ENCODE measurements at places on chromosomes 16 and 17.
A peak's percentile ranks its signal among the peaks of the same experiment; 100 is the strongest.

GRCh38 chr16:72815348-72816318, 232.3 kb downstream of the ZFHX3 start:
- no peak for DNase-seq

DNA sequence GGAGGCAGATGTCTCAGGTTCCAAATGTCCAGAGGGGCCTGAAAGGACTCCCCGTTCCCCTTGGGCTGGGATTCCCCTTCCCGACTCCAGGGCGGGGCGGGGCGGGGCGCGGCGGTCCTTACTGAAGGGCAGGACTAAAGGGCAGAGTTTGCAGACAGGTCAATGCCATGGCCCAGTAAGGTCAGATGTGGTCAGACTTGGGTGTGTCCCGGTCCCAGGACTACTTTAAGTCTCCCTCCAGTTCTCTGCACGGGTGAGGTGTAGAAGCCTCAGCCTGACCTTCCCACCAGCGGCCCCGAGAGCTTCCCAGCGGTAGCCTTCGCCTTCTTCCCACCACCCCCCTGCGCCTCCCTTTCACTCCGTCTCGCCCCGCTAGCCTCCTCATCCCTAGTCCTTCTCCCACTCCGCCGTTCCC, 532 bp downstream of the KDM6B start:
- peak; percentile 37 for DNase-seq

DNA sequence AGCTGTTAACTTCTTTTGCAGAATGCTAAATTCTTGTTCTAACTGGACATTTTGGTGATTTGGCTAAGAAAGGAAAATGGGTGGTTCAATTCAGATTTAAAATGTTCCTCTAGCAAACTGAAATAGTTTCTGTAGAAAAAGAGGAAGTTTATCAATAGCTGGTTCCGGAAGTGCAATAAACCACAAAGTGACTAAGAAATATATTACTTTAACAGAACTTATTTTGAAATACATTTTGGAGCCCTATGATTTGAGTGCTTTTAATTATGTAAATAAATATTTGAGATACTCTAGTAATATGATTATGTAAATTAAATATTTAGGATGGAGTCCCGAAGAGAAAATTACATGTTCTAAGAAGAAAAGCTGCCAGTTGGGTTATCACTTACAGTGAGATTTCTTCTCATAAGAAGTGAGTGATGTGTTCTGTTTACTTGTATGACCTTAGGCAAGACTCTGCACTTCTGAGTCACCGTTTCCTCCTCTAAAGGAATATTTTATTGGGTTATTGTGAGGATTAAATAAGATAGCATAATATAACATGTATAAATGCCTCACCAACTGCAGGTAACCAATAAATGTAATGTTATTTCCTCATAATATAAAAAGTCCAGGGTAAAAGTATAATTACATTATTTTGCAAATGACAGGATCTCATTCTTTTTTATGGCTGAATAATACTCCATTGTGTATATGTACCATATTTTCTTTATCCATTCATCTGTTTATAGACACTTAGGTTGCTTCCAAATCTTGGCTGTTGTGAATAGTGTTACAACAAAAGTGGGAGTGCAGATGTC, at the start of gene EVI2B:
Gene EVI2B (minus strand): TSS at position 73 of the 800 bp plus-strand sequence. CDS start 8,445 bp downstream, outside the sequence.
- no peak for DNase-seq

DNA sequence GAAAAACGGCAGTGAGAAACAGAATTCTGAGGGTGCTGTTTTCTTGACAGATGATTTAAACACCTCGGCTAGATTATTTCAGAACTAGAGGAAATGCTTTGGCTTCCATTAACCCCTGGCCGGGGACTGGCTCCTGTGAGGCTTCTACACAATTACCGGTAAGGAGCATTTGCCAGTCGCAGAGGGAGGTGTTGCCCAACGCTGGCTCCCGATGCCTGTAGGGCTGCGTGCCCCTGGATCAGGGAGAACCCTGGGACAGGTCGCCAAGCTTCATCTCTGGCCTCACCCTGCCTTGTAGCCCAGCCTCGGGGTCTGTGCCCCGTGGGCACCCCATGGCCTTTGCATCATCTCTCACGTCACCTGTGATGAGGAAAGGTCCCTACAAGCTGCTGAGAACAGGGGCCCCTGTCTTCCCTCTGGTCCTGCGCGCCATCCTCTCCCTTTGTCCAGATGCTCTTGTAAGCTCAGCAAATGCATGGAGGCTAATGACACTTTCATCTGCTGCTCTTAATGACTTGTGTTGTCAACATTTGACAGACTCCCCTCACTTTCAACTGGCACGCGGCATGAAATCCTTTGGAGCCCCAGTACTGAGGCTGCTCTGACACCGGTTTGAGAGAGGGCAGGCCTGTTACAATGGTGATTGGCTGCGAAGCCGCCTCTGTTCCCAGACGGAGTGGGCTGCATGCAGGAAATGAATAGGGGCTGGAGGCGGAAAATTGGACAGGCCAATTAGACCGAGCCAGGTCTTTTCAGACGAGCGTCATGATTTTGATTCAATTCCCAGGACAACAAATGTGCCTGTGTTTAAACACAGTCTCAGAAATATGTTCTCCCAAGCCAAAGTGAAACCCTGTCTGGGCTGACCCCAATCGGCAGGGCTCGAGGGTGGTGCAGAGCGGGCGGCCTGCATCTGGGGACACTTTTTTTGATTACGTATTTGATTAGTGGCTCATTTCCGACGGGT, 85.5 kb upstream of the DOC2B start:
- DNase-seq, result no peak

DNA sequence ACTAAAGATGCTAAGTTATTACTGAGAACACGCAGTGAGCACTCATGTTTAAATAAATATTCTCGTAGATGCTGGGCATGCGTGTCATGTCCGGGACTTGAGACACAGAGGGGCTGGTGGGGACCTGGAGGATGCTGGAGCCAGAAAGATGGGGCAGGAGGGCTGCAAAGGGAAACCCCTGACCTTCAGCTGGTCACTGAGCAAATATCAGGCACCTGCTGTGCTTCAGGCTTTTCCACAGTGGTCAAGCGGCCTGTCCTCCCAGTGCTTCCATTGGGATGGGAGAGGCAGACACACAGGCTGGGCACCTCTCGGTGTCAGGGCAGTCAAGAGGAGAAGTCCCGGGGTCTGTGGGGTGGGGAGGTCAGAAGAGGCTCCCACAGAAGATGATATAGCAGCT, 211.4 kb downstream of the GSG1L start:
- no peak for DNase-seq

DNA sequence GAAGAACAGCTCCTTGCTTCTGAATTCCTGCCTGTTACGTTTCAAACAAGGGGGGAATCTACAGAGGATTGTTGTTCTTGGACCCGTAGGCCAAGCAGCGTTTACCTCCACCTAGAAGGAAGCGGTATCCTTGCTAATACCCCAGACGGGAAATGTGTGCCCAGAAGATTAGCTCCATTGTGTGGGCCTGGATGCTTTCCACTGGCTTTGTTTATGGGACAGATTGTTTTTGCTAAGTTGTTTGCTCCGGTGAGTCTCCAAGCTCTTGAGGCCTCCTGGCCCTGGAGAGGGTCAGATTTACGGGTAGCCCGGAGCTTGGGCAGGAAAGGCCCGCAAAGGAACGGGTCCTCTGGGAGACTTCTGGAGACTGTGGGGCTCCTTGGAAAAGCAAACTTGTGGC, 28.4 kb upstream of the MRTFB start:
- DNase-seq, result no peak

- no peak for DNase-seq
Observed at GRCh38 chr17:55286681-55287589, 22.2 kb downstream of the HLF start.

DNA sequence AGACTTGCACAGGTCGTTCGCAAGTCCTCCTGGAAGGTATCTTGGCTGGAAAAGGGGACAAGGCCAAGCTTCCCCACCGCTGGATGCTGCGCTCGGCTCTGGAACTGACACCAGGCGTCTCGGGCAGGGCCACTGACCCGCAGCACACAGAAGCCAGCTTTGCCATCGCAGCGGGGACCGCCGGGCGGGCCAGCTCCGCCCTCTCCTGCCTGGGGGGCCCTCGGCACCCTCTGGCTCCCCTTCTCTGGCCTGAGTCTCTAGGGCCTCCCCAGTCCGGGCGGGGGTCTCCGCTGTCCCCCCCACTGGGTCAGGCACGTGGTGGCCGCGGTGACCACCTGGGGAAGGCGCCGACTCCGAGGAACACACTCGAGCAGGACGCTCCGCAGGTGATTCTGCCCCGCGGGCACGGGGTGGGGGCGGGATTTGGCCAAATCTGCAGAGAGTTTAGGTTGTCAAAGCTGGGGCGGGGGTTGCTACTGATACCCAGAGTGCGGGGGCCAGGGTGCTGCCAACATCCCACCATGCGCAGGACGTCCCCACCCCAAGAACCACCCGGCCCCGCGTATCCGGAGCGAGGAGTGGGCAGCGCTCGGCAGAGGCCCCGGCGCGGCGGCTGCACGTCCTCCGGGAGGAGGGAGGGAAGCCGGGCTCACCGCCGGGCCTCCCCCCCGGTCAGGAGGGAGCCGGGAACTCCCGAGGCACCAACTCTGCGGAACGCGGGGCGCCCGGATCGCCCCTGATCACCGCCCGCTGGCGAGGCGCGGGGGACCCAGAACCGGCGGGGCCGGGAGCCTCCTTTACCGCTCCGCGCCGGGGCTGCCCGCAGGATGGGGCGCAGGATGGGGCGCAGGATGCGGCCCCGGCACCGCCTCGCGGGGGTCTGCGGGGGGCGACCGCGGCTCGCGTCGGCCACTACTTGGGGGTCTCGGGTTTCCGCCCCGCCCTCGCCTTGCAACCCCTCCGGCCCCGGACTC, 744 bp upstream of the METRNL start:
- peak; percentile 48 for DNase-seq

DNA sequence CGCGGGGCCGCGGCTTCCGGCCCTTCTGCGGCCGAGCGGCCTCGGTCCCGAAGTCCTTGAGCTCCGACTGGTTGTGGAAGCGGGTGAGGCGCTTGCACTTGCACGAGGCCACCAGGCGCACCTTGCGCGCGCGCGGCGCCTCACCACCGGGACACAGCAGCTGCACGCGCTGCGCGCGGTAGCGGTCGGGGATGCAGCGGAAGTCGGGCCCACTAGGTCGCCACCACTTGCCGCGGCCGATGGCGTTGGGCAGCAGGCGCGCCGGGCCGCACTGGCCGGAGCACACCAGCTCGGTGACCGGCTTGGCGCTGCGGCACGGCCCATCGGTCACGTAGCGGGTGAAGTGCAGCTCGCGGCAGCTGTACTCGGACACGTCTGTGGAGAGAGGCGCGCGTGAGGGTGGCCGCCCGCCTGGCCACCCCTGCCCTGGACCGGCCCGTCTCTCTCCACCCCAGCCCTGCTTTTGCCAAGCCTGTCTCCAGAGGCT, 3.2 kb downstream of the SOST start:
- peak; percentile 3 for DNase-seq

- peak; percentile 41 for DNase-seq
Observed at GRCh38 chr17:38735161-38735997, 5.2 kb downstream of the CISD3 start.

GRCh38 chr16:58129097-58129936, at the start of gene CFAP20:
CFAP20 (minus strand) TSS chr16:58129381; CDS start chr16:58129115, 266 bp downstream.
- peak; percentile 98 for DNase-seq

- no peak for DNase-seq
Observed at GRCh38 chr16:2904922-2905240, 6.8 kb upstream of the FLYWCH1 start.

DNA sequence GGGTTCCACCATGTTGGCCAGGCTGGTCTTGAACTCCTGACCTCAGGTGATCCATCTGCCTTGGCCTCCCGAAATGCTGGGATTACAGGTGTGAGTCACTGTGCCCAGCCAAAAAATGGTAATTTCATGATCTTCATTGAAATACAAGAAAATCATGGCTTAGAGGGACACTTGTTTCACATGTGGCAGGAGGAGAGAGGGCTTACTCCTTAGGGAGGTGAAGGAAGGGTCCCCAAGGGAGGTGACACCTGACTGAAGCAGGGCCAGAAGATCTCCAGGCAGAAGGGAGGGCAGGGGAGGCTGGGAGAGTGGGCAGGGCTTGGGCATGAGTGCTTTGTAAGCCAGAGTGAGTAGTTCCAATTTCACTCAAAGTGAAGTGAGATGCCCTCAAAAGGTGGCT, 20.0 kb upstream of the ITGAX start:
- DNase-seq, result no peak

- no peak for DNase-seq
Observed at GRCh38 chr16:50731130-50731988, 10.5 kb upstream of the CYLD start.

DNA sequence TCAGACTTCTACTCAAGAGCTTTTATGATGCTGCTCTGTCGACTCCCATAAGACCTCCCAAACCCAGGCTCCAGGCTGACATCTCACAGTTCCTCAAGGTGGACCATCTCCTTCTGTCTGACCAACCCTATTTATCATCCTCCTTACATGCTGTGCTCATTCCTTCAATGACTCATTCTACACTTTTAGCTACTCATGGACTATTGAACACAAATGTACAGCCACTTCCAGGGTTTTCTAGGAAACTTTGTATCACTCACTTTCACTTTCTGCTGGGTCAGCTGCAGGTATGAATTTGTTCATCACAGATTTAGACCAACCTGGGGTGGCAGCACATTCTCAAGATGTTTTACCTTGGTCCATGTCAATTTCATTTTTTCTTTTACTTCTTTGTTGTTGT, 162.4 kb upstream of the FAM20A start:
- no peak for DNase-seq

DNA sequence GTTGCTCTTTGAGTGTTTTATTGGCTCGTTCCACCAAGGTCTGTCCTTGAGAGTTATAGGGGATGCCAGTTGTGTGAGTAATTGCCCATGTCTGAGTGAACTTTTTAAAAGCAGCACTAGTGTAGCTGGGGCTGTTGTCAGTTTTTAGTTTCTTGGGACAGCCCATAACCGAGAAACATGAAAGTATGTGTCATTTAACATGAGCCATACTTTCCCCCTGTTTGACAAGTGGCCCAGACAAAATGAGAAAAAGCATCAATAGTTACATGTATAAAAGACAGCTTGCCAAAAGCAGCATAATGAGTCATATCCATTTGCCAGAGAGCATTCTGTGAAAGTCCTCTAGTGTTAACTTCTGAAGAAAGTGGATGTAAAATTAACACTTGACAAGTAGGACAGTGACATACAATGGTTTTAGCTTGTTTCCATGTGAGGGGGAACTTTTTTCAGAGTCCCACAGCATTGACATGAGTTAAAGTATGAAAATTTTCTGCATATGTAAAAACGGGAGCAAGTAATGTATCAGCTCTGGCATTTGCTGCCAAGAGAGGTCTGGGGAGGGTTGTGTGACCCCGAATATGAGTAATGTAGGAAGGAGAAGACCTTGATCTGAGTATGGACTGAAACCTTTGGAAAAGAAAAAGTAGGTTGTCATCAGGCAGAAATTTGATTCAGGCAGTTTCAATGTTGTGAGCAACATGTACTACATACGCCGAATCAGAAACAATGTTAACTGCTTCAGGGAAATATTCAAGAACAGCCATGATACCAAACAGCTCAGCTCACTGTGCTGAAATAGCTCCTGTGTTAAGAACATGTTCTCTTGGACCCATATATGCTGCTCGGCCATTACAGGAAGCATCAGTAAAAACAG, 56.8 kb upstream of the ARL4D start:
- no peak for DNase-seq

Measured in NCI-H345 (cell line).